ENCODE measurements at places on chromosomes 1 and 21.

- DNase-seq: peak; percentile 51
These were observed 98.8 kb downstream of the SDCCAG8 start for GRCh38 chr1:243354511-243355153.

- no peak for DNase-seq
These were observed 46.2 kb downstream of the COLGALT2 start for GRCh38 chr1:183991348-183991747.

GRCh38 chr1:182143154-182143657 is 81.7 kb upstream of the ZNF648 start:
- DNase-seq: peak; percentile 88

GRCh38 chr1:55988963-55989452 is 590.4 kb downstream of the PLPP3 start:
- no peak for DNase-seq

DNA sequence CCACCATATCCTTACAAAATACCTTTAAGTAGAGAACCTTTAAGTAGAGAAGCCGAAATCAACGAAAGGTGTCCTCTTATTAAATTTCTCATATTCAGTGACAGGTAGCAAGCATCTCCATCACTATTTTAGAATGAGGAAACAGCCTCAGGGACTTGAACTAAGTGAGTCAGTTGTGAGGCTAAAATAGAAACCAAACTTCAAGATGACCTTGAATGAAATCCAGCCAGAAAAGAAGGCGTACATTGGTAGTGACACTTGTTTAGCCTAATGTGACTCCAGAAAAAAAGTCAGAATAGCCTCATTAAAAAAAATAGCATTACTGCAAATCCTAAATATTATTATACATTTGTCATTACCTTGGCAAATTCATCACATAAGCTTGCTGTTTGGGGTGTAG is 20.1 kb downstream of the RGS8 start:
- no peak for DNase-seq

DNA sequence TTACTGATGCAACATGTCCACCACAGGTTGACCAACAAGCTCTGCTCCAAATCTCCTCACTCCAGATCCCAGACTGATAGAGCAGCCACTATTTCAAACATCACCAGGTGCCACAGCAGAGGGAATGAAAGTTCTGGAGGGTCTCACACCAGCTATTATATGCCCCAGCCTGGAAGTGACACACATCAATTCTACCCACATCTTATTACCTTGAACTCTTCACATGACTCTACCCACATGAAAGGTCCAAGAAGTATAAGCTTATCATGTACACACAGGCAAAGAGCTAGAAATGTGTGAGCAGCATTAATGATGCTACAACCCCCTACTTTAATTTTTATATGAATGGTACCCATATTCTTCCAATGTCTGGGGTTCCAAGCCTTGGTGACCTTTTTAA is 64.2 kb downstream of the SH3GLB1 start:
- DNase-seq: no peak

GRCh38 chr1:2643414-2644077 is 10.7 kb upstream of the MMEL1 start:
- no peak for DNase-seq

GRCh38 chr1:218658269-218658668 is 313.1 kb downstream of the TGFB2 start:
- DNase-seq: peak; percentile 42

DNA sequence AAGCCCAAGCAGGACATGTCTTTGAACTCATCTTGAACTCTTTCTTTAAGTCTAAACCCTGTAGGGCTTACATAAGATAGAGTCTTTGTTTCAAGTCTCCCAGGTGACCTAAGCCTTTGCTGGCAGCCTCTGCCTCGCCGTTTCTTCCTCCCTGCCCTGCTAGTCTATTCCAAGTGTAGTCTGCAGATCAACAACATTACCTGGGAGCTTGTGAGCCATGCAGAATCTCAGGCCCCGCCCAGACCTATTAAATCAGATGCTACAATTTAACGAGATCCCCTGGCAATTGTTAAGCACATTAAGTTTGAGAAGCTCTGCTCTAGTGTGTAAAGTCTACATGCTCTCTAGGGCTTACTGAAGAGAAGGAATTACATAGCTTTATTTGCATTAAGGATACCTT is 271.6 kb downstream of the PBX1 start:
- no peak for DNase-seq

DNA sequence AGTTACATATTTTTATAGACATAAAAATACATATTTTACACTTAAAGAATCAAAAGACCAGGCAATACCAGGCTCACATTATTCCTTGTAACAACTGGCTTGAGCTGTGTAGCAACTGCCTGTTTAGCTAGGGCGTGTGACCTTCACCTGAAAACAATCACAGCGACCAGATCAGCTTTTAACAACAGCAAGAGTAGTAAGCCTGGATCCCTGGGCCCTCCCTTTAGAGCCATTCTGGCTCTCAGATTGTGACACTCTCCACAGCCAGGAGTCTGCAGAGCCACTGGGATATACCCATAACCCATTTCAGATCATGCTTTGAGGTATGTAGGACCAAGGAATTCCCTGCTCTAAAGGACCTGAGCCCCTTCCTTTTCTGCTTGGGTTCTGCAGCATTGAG is 29.4 kb upstream of the GNG4 start:
- no peak for DNase-seq

DNA sequence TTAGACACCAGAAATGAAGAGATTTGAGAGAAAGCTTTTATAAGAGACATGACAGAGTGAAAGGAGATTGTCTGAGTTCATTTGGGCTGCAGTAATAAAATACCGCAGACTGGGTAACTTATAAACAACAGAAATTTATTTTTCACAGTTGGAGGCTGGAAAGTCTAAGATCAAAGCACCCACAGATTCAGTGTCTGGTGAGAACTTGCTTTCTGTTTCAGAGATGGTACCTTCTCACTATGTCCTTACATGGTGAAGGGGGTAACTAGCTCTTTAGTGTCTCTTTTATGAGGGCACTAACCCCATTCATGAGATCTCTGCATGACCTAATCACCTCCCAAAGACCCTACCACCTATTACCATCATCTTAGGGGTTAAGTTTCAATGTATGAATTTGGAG is 30.9 kb upstream of the FCRL4 start:
- no peak for DNase-seq

DNA sequence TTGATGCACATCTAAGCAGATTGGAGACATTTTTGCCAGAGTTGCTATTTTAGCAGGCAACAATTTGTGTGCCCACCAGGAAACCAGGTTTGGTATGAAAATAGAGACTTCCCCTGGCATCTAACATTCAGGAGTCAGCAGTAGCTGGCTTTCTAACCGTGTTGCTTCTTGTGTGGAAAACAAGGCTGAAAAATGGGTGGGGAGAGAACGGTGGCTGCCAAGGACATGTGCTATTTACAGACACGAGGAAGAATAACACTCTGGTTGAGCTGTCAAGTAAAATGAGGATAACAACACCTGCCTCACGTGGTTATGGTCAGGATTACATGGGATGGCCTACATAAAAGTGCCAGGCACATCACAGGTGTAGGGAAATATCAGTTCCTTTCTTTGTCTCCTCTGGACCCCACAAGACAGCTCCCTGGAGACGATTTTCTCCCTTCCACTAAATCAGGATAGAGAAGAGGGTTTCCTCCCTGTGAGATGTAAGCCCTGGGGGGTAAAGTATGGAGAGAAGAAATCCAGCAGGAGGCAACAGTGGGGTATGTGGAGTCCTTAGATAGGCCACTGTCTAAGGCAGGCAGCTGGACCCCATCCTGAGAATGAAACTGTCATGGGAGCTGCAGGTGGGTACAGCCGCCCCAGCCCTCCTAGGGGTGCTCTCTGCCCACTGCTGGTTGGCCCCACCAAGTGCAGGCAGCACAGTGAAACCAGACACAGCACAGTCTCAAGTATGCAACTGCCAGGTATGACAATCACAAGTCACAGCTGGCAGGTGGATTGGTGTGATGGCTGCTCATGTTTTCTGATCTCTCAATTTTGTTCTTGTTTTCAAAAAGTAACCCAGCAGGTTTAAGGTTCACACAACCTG is 80.3 kb downstream of the TENT5C start:
- no peak for DNase-seq

DNA sequence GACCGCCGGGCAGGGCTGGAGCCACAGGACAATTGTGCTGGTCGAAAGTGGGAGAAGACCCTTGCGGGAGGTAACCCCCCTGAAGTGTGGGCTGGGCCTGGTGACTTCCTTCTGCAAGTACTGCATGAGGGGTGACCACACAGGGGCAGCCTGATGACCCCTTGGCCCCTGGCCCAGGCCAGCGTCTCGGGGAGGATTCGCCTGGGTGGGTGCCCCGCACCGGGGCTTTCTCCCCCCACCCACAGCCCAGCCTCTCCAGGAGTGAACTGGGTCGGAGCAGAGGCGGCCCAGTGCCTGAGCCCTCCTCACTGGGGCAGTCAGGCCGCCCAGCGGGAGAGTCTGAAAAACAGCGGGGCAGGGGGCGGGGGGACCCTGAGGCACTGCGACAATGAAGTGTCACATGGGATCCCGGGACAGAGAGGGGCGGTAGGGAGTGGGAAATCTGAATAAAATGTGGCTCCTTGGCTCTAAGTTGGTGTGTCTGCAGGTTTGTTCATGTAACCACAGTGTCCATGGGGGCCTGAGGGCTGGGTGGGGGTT is 1.6 kb upstream of the DNMT3L start:
- no peak for DNase-seq

DNA sequence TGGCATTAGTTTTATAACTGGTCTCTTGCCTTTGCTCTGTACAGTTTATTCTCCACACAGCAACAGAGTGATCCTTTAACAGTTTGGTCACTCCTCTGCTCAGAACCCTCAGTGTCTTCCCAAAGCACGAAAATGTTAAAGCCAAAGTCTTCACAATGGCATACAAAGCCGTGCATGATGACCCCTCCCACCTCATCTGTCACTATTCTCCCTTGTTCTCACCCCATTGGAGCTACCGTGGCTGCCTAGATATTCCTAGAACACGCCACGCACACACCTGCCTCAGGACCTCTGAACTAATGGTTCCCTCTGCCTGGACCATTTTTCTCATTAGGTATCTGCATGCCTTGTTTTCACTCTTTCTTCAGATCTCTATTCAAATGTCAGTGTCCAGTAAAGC is 8.6 kb upstream of the SEMA4A start:
- no peak for DNase-seq

GRCh38 chr1:44642925-44643324 is 31.4 kb downstream of the TMEM53 start:
- no peak for DNase-seq

GRCh38 chr1:54517496-54517895 is 30.5 kb upstream of the ACOT11 start:
- DNase-seq: no peak

DNA sequence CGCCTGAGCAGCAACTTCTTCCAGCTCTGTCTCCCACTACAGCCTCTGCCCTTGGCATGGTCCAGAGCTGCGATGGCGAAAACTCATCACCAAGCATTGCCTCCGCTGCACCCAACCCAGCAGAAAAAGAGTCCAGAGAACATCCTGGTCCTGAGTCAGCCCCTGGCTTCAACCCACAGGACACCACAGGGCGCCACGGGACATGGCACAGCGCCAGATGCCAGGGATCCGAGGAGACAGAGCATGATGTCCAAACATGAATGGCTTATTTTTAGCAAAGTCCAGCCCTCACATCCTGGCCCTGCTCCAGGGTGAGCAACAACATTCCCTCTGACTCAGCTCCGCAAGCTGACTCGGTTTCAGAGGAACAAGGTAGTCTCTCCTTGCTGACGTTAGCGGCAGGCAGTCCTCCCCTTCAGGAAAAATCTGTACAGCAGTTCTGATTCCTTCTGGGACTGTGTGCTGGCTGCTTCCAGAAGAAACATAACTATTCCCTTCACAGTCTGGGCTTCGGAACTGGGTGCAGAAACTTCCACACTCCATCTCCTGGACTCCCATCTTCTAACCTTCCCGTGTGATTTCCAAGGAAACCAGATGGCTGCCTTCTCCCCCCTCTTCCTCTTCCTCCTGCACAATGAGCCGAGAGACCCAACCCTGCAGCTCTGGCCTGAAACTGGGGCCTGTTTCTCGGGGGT is 131.3 kb downstream of the TOMM20 start:
- DNase-seq: peak; percentile 99
